ENCODE measurements at places on chromosomes 5 and 9.
A peak's percentile ranks its signal among the peaks of the same experiment; 100 is the strongest.

DNA sequence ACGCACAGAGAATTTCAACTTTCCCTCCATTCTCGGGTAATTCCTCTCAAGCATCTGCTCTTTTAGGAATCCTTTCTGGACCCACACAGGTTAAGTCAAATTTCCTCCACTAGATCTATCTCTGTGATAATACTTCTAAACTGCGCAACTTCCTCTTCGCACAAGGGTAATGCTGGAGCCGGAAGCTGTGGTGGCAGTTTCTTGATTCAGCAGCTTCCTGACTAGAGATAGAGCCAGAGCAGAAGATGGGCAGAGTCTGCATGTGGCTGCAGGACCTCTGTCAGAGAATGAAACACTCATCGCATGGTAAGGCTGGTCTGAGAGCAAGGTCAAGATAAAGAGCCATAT lies 11.1 kb upstream of the CDC42SE2 start:
- peak; percentile 77 for DNase-seq

DNA sequence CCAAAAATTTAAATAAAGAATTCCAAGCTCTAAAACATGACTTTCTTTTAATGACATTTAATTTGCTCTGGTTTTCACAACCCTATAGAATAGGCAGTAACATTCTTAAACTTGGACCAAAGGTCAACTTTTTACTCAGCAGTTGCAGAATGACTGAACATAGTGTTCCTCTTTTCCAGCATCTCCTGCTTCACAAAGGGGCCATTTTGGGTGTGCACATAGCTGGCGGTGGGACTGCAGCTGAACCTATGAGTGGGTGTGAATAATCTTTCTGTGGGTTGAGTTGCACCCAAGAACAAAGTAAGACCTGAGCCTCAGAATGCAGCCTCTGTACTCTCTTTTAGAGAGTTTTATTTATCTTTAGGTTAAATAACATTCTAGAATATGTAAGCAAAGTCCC lies 96.9 kb upstream of the HAPLN1 start:
- no peak for DNase-seq

- no peak for DNase-seq
Observed at GRCh38 chr5:171855798-171856763, 70.5 kb downstream of the SMIM23 start.

GRCh38 chr9:99057665-99058625 lies 47.0 kb upstream of the TGFBR1 start:
- DNase-seq: peak; percentile 72

- no peak for DNase-seq
Observed at GRCh38 chr9:131748411-131748955, 8.6 kb upstream of the RAPGEF1 start.

- no peak for DNase-seq
Observed at GRCh38 chr5:175319199-175319598, 124.8 kb downstream of the DRD1 start.

DNA sequence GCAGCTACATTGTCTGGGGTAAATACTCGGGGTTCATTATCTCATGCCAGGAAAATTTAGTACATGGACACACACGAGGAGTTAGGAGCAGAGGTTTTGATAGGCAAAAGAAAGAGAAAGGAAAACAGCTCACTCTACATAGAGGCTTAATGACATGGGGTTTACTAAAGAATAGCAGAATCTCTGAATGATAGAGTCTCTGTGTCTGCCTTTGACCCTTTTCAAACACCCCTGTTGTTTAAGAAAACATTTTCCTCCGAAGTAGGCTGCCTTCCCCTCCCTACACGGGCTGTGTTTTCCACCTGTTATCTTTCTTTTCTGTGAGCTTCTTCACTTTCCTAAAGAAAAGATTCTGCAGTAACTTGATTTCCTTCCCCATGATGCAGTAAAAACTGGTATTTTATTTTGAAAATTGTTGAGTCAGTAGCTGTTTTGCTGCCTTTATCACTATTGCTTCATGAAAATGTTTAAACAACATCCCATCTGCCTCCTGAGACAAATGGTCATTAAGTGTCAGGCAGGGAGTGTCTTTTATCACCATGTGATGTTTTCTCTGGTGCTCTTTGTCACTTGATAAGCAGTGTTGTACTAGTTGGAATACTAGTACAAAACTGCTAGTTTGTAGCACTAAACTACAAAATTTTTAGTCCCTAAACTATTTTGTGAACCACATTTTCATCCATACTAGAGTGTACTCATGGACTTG lies 76.6 kb downstream of the PPIC start:
- no peak for DNase-seq

DNA sequence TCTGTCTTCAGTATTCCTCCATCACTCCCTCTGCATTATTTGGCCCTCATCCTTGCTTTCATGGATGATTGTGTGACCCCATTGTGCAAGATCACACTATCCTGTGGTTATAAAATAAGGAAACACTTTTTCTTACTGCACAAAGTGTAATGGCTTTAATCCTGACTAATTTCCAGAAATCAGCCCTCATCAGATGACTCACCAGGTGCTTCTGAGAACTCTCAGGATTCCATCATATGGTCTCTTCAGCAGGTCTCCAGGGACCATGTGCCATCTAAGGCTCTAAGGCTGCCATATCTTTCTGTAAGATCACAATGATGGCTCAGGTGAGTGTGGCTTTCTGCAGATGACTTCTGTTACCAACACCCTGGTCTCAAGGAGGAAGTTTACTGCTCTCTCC lies 27.3 kb upstream of the FER start:
- DNase-seq: no peak

DNA sequence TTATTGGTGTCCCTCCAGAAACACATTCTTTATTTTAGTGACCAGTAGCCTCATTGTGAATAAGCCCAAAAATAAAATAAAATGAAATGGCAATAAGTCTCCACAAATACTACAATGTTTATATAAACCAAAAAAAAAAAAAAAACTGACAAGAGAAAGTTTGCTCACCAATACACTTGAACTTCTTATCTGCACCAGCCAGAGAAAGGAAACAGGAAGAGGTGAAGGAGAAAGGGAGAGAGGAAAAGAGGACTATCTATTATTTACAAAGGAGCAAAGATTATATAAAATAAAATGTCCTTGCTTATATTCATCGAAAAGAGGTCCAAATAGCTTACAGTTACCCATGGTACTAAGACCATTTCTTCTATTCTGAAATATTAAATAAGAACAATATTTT lies 176.4 kb upstream of the CCNG1 start:
- DNase-seq: no peak

DNA sequence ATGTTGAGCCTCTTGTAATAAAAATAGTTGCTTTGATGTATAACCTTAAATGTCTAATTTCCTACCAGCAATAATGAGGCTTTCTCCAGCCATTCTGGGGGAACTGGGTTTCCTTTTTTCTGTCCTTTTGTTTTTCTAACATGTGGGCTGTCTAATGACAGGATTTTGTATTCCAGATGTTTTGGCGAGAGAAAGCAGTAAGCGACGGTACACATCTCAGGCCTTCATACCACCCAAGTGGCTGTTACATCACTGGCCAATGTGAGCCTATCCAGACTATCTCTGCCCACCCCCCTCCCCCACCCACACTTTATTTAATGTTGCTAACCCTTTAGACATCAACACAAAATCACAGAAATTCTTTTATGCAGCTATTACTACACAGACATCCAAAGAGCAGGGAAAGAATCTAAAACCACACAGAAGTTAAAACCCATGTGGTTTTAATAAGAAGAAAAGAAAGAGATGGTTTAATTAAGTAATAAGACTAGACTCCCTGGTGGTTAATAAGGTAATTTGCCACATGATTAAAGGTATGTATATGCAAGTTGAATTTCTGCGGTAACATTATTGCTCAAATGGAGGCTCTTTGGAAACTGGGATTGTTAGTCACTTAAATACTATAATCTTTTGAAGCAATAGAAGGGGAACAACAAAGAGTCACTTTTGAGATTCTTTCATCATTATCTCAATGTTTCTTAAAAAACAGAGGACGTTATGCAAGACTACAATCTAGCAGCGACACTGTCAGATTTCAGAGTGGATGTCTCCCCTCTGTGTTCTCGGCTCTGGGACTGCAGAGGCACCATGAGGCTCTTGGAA lies 365.1 kb downstream of the ENC1 start:
- DNase-seq: no peak

- DNase-seq: no peak
Observed at GRCh38 chr9:12439267-12439666, 253.9 kb upstream of the TYRP1 start.

GRCh38 chr5:6902094-6902493 lies 188.9 kb downstream of the TENT4A start:
- DNase-seq: no peak

DNA sequence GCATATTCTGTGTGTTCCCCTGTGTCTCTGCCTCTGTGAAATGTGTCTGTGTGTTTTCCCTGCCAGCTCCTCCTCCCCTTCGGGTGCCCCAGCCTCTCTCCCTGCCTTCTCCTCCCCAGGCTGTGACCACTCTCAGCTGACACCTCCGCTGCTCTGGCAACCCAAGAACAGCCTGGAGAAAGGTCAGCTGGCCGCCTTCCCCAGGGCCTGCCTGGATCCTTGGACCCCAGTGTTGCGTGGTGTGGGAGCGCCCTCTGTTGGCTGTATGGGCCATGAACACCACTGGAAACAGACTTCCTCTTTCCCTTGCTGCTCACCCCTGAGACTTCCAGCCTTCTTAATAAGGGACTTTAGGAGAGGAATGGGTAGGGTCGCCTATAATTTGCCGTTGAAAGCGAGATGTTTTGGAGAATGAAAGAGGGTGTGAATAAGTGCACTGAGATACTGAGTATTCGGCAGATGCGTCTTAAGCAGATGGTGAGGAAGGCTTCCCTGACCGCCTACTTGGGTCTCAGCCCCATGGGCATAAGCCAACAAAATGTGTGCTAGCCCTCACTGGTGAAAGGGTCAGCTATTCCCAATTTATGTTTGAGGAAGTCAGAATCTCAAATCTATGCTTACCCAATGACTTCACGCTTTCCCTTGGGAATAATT lies 114.9 kb upstream of the TRIM32 start:
- no peak for DNase-seq

DNA sequence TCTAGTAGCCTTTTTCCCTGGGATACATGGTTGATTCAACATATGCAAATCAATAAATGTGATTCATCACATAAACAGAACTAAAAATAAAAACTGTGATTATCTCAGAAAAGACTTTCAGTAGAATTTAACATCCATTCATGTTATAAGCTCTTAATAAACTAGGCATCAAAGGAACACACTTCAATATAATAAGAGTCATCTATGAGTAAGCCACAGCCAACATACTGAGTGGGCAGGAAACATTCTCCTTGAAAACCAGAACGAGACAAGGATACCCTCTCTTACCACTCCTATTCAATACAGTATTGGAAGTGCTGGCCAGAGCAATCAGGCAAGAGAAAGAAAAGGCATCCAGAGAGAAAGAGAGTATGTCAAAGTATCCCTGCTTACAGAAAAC lies 239.9 kb downstream of the ATPSCKMT start:
- no peak for DNase-seq

DNA sequence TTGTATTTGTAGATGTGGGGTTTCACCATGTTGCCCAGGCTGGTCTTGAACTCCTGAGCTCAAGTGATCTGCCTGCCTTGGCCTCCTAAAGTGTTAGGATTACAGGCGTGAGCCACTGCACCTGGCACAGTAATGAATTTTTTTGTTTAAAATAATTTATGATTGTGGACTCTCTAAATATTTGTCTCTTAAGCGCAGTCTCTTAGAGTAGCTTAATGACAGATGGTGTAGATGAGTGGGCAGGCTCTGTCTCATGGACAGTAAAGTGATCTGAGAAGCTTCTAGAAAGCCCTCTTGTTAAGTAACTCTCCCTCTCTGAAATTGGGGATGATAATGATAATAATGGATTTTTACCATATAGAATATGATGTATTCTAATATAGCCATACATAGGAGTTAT lies 47.5 kb upstream of the KIAA1958 start:
- DNase-seq: no peak

- no peak for DNase-seq
Observed at GRCh38 chr5:178427576-178428197, 162.5 kb downstream of the COL23A1 start.

- no peak for DNase-seq
Observed at GRCh38 chr5:98804066-98804465, 30.6 kb downstream of the RGMB start.

DNA sequence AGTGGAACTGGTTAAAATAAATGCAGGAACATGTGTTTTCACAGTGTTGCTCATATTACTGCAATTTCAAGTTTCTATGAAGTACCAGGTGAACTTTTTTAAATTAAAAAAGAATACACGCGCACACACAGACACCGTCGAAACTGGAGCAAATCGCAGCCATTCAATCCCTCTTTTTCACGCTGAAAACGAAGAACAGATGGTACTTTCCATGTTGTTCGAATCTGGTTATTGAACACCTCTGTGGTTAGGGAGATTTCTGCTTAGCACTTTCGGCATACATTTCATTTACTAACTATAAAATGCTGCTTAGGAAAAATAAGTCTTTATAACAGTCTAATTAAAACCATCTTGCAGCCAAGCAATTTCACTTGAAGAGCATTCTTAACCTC lies 6.8 kb downstream of the ZNF608 start:
- no peak for DNase-seq

DNA sequence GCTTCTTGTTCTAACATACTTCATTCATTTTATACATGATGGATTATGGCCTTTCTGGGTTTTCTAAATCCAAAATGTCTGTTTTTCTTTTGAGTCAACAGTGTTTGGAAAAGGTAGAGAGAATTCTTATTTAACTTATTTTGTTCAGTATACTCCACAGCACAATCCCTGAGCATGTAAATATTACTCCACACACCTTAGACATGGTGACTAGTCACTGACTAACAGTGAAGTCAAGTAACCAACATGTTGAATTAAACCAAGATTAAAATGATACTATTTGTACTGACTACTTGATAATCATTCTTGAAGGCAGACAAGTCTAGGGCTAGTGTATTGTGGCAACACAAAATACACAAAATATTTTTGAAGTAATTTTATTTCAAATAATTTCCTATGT lies 55.0 kb downstream of the HAPLN1 start:
- DNase-seq: no peak

DNA sequence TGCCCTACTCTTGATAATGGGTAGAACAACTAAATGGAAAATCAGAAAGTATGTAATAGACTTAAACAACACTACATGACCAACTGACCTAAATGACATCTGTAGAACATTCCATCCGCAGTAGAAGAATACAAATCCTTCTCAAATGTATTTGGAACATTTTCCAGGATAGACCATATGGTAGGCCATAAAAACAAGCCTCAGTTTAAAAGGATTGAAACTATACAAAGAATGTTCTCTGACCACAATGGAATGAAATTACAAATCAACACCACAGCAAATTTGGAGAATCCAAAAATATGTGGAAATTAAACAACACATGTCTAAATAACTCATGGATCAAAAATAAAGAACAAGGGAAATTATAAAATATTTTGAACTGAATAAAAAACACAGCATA lies 189.2 kb downstream of the NDUFS4 start:
- DNase-seq: no peak

DNA sequence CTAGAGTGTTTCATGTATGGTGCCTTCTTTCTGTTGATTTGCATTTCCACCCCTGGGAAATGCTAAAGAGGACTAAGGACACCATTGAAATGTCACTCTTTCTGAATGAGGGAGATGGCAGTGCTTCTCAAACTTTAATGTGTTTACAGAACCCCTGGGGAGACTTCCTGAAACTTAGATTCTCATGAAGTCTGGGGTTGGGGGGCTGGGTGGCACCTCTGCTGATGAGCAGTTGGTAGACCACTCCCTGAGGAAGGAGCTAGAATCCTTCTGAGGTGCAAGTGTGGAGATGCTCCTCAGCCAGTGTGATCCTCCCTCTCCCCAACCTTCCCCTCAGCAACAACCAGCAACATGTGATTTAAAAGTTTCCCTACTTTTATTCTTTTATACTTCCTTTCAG lies 546.8 kb downstream of the LRRC70 start:
- DNase-seq: no peak

GRCh38 chr5:128304791-128305190 lies 221.2 kb downstream of the SLC12A2 start:
- no peak for DNase-seq
